ENCODE measurements at places on chromosomes 2 and 18.

- DNase-seq: no peak
These were observed 175.2 kb upstream of the SALL3 start for GRCh38 chr18:78804206-78805030.

DNA sequence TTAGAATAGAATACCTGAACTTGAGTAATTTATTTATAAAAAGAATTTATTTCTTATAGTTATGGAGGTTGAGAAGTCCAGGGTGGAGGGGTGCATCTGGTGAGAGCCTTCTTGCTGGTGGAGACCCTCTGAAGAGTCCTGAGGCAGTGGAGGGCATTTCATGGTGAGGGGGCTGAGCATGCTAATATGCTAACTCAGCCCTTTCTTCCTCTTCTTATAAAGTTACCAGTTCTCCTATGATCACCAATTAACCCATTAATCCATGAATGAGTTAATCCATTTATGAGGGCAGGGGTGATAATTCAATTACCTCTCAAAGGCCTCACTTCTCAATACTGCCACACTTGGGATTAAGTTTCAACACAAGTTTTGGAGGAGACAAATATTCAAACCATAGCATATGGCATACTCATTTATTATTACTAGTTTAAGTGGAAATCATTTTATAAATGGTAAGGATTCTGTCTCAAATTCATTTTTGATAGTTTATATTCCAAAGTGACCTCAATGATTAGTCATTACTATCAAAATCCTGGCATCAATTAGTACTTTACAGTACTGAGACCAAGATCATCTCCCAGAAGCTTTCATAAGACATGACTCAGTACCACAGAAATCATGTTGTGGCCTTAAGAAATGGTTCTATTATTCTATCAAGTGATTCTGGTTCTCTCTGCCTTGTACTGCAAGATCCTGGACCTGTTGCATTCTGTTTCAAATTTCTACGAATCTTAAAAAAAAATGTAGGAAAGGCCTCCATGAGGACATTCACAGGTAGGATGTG lies 5.5 kb downstream of the ZNF396 start:
- DNase-seq: no peak

DNA sequence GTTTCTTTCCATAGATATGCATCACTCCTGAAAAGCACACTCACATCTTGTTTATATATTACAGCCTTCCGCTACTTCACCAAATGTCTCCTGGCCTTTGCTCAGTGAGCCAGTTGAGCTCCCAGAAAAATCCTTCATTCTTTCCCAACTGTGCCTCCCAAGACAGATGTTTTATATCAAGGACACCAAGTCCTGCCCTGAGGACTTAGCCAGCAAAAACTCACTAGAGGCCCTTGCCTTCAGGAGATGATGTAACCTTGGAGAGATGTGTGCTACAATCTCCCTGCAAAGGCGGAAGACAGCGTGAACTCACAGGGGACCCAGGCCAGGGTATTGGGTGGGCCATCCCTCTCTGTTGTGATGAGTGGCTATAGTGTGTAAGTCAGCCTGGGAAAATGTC lies 86.1 kb upstream of the CTAGE1 start:
- DNase-seq: peak; percentile 99

DNA sequence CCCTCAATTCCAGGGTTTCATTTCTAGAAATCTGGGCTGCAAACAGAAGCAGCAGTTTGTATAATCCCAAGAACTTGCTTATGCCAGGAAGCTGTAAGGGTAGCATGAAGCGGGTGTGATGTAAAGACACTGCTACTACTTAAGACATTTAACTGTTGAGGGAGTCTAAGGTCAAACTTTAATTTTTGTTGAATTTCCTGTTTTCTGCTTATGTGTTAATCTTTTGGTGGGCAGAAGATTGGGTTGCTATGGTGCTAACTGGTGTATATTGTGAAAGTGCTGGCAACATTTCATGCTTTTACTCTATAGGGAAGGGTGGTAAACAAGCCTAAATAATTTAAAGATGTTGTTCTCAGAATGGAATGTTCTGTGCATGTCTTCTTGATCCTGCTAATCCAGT lies 2.7 kb downstream of the NCOA1 start:
- peak; percentile 81 for DNase-seq

DNA sequence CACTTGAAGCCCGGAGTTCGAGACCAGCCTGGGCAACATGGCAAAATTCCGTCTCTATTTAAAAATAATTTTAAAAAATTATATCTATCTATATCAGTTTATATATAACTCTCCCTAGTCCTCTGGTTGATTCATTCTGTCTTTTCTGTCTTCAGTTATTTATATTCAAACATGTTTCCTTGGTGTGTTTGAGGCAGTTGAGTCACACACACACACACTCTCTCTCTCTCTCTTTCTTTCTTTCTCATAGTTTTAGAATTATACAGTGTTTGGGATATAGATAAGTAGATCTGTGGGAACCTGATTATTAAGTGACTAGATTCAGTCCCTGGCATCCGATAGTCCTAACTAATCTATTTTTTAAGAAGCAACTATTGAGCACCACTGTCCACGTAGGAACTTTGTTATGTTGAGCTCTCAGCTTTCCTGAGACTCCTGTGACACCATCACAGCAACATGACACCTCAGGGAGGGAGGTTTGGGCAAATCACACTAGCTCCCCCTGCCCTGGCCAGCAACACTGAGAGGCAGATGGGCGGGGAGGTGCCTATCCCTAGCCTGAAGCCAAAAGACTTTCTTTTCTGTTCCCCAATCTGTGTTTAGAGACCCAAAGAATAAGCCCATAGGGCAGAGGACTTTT lies 482.7 kb downstream of the DLGAP1 start:
- DNase-seq: no peak

DNA sequence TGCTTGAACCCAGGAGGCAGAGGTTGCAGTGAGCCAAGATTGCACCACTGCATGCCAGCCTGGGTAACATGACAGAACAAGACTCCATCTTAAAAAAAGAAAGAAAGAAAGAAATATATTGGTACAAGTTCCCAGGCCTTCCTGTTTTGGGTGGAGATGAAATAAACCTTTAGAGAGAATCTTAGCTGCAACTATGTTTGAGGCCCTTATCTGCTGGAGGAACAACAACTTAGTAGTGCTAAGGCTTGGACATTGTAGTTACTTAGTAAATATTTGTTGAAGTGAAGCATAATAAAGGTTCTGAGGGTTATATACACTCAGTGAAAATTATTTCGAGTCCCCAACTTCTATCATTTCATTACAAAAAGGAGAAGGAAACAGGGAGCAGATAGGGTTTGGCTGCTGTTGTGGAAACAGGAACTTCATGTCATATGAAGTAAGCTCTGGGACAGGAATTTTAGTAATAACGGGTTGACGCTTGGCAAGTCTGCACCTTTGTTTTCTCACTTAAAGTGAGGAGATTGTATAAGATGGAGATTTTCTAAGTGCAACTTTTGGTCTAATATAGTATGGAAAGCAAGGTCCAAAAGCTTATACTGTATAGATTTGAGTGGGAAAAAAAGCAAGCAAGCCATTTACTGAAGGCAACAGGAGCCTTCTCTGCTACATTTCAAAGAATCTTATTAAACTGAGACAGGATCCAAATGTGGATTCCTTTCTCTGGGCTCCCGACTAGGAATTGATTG lies 40.0 kb upstream of the AGPS start:
- no peak for DNase-seq

- no peak for DNase-seq
These were observed 50.9 kb downstream of the COL3A1 start for GRCh38 chr2:189024901-189025618.

DNA sequence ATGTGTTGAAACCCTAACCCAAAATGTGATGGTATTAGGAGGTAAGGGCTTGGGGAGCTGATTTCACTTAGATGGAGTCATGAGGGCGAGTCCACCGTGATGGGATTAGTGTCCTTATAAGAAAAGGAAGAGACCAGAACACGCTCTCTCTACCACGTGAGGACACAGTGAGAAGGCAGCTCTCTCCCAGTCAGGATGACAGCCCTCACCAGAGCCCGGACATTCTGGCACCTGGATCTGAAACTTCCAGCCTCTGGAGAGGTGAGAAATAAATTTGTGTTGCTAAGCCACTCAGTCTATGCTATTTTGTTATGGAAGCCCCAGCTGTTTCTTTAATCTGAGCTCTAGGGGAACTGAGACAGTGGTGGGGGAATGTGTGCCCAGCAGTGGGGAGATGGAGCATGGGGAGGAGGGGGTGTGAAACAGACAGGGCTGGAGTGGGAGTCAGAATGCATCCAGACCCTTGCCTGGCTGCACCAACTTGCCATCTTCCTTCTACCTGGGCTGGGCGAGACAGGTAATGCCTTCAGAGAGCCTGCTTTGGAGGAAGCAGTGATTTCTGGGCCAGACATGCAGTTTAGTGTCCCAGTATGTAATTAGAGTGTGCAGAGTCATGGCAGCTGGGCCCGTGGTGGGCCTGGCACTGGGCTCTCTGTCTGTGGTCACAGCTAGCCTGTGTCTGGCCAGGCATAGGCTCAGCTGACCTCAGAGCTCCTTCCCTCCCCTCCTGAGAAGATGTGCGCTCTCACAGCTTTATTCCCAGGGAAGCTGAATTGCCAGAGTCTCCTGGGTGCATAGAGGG lies 38.1 kb downstream of the RHOB start:
- DNase-seq: no peak

GRCh38 chr18:34959211-34959829 lies 81.9 kb upstream of the MAPRE2 start:
- no peak for DNase-seq

DNA sequence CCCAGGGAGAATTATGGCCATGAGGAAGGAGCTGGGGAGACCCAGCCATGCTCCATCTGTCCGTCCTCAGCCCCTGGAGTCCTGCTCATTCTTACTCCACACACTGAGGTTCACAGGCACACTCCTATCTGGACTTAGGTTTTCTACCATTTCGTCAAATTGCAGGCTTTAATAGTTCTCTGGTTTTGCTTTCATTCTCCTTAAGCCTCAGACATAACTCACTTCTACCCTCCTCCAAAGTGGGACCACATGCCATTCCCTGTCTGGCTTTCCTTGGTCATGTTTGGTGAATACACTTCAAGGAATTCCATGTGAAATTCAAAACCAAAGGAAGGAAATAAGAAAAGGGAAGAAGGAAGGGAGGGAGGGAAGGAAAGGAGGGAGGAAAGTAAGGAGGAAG lies 115.7 kb downstream of the CMPK2 start:
- DNase-seq: peak; percentile 2

GRCh38 chr2:136305517-136306192 lies 187.7 kb upstream of the CXCR4 start:
- no peak for DNase-seq

GRCh38 chr2:211599146-211599545 lies 939.5 kb downstream of the ERBB4 start:
- no peak for DNase-seq

- no peak for DNase-seq
These were observed 409.5 kb upstream of the POU3F3 start for GRCh38 chr2:104444392-104444791.

Data from fibroblast of villous mesenchyme (primary cell).